Cardiac septum (tissue), 1 donor: ENCODE measurements at places on chromosomes 13 and 19. TPM values are rescaled to one million over a fixed set of nuclear protein-coding genes. Genes with fewer than 3 reads are reported as not detected.

CACNA1A gene
- 1.3 TPM for total RNA-seq

ZNF90 gene
- total RNA-seq: 0.94 TPM

DNA sequence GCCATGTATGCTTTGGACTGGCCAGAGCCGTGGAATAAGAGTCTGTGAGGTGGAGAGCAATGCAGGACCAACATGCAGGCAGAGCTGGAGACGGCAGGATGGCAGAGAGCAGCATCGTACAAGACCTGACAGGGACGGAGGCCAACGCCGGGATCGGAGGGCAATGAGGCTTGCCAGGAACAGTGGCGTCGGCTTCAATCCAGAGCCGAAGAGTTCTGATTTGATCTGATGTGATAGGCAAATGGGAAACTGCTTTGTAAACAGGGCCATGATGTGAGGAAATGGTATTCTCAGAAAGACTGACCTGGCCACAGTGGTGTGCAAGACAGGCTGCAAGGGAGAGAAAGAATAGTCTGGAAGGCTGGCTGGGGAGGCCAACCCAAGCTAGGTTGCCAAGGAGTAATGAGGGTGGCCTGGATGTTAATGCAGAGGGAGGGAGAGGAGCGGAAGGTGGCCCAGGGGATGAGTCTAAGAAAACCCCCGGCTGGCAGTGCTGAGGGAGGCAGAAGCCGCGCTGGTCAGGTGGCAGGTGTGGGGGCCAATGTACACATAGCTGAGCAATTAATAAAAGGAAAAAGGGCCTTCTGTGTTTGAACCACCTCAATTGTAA lies 26.7 kb downstream of the RCBTB2 start:
- no peak for DNase-seq

- no peak for DNase-seq
Measured at GRCh38 chr19:41795031-41795461, 1.3 kb upstream of the CEACAM3 start.

GRCh38 chr13:44276061-44276460 lies 97.6 kb upstream of the SERP2 start:
- DNase-seq: no peak

DNA sequence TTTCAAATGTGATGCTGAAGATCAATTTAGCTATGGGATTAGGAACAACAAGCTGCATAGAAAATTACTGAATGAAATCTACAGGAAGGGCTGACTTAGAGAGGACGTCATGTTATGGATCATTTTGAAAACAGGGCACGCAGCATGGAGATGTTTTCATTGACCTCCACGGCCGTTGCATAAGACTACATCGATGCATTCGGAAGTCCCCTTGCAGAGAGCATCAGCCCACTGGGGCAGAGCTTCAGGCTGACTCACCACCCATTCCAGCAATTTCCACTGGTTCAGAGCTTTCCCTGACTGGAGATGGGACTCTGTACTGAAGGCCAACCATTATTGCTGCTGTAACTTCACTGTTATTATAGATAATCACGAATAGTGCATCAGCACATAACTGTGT lies 305.3 kb downstream of the IRS2 start:
- DNase-seq: no peak
